ENCODE measurements at places on chromosomes 2 and 18.

GRCh38 chr2:182980115-182980514 lies 58.1 kb downstream of the NCKAP1 start:
- peak; percentile 19 for DNase-seq

GRCh38 chr2:71897836-71898235 lies 249.8 kb downstream of the CYP26B1 start:
- no peak for DNase-seq

DNA sequence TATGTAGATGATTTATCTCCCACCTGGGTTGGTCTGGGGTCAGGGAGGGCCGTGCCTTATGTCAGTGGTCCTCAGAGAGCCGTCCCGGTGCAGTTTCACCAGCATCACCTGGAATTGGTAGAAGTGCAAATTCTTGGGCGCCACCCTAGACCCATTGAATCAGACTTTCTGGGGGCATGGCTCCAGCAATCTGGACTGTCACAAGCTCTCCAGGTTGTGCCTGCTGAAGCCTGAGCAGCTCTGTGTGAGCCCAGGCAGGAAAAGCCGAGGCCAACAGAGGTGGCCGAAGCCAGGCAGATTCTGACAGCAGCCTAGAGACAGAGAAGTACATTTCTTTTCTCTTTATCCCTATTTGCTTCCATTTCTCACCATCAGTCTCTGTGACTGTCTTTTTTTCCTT lies 98.4 kb upstream of the SEC11C start:
- no peak for DNase-seq

GRCh38 chr2:195338856-195339255 lies 318.2 kb upstream of the SLC39A10 start:
- no peak for DNase-seq

GRCh38 chr18:36459786-36460185 lies 162.3 kb downstream of the FHOD3 start:
- DNase-seq: no peak

- DNase-seq: no peak
Observed at GRCh38 chr2:233033672-233034071, 1.2 kb downstream of the NEU2 start.

- DNase-seq: peak; percentile 72
Observed at GRCh38 chr2:85933753-85934594, 45.2 kb upstream of the ST3GAL5 start.

GRCh38 chr2:80499095-80499494 lies 194.5 kb upstream of the LRRTM1 start:
- peak; percentile 36 for DNase-seq

GRCh38 chr18:79612291-79613108 lies 67.1 kb upstream of the CTDP1 start:
- DNase-seq: no peak

DNA sequence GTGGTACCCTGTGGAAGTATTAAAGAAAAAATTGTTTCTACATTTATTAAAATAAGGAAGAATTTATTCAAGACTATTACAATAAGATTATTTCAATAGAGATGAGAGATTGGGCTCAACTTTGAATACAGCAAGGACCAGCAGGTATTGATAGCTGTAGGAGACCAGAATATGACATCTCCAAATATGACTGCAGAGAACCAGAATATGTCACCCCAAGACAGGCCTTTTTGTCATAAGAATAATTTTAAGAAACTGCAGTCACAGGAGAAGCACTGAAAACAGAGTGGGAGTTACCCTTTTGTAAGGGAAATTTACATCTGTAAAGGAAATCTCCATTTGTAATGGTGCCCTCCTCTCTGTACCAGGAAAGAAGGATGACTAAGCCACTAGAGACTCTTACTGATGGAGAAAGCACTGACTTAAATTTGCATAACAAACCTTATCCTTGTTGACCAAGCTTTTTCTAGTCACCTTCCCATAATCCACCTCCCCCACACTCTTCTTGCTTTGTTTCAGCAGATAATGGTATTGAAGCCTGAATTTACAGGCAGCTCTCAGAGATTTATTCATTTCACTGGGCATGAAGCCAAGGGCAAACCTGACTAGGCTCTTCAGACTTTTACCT lies 145.1 kb upstream of the RMP24 start:
- no peak for DNase-seq

GRCh38 chr2:88126772-88127637 lies 857 bp downstream of the FABP1 start:
- DNase-seq: no peak

GRCh38 chr2:16325016-16325975 lies 340.3 kb downstream of the CYRIA start:
- DNase-seq: no peak

GRCh38 chr2:29741132-29741531 lies 180.3 kb downstream of the ALK start:
- DNase-seq: no peak

GRCh38 chr2:188292348-188293239 lies 920 bp downstream of the GULP1 start:
- DNase-seq: peak; percentile 66

DNA sequence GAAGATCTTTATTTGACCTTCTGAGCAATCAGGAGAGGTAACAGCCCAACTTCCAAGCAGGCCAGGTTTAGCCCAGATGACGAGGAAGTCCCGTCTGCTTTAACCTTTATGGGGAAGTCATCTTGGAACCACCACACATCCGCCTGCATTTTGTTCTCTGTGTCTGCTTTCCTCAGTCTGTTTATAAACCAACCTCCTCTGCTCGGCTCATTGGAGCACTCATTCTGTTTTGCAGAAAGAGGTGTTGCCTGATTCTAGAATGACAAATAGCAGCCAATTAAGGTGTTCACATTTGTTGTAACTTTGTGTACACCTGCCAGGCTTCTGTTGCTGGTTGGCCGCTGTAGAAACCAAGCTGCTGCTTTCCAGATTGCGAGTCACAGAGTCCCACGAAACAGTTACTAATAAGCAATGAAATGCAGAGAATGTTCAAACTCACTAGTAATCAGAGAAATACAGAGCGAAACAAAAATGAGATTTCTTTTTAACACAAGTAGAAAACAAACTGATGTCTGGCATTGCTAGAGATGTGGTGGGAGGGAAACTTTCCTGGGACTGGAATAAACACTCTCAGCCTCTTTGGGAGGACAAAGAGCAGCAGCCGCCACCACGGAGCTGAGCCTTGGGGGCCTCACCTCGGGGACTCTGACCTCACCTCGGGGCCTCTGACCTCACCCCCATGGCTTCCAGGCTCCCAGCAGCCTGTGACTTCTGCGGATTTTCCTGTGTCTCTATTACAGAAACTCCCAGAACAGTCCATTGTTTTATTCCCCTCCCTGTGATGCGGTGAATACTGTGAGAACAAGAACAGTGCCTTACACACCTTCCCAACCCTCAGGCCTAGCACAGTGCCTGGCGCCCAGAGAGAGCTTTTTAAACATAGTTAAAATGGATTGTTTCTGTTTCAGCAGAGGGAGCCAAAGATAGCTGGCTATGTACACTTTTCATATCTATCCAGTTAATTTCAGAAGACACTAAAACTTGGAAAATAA lies 64.0 kb downstream of the MBP start:
- DNase-seq: no peak

DNA sequence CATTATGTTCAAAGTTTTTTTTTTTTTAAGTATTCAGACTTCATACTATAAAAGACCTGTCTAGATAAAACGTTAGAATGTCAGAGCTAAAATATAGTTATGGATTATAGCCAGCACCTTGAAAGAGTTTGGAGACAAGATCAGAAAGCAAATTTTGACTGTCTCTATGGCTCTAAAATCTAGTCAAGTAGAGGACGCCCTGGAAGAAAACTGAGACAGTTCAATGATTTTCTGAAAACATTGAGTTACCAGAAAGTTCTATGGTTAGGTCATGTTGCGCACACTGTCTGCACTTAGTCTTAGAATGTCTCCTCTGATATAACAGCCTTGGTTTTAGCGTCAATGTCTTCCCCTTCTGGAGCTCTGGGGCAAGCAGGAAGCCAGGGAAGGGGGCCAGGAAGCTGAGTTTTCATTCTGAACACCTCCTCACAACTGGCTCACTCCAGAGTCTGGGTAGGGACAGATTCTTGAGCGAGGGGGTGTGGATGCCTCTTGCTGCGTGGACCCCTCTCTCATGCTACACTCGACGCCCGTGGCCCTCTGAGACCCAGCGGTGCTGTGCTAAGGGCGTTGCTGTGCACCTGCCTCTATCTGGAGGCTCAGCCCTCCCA lies 99.5 kb downstream of the RNF144A start:
- DNase-seq: no peak

DNA sequence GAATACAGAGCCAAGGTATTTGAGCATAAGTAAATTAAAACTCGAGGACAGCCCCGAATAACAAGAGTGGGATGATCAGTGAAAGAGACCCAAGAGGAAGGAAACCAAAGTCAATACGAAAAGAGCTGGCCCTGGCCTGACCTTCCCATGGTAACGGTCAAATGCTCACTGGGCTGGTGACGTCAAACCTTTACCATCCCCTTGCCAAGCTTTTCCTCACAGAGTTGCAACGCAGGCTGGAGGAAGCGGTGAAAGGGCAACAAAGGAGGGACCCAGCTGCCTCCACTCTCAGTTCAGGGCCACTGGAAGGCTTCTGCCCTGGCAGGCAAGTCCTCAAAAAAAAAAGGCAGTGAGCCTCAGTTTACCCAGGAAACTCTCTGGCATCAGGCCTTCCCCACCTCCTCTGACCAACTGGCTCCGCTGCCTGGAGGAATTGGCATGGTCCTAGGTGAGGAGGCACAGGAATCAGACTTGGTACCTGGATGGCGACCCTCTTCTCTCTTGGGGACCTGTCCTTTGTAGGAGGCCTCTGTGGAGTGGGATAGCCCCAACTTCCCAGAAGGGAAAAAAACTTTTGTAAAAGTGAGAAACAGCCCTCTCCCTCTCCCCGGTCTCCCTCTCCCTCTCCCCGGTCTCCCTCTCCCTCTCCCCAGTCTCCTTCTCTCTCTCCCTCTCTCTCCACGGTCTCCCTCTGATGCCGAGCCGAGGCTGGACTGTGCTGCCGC lies 212.4 kb downstream of the ANAPC1 start:
- DNase-seq: no peak

DNA sequence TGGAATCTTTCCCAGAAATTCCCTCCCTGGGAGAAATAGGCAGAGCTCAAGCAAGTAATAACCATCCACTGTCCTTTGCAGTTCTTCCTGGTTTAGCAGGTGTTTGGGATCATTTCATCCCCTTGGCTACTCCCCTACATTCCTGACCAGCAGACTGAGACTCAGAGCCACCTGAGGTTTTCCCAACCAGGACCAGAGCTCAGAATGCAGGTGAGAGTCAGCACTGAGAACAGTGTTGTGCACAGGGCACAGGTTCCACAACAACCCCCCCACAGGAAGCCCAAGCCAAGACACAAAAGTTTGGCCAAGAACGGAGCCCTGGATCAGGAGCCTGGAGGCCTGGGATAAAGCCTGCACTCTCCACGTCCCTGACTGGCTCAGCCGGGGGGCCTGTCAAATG lies 21.0 kb upstream of the LOXHD1 start:
- no peak for DNase-seq

DNA sequence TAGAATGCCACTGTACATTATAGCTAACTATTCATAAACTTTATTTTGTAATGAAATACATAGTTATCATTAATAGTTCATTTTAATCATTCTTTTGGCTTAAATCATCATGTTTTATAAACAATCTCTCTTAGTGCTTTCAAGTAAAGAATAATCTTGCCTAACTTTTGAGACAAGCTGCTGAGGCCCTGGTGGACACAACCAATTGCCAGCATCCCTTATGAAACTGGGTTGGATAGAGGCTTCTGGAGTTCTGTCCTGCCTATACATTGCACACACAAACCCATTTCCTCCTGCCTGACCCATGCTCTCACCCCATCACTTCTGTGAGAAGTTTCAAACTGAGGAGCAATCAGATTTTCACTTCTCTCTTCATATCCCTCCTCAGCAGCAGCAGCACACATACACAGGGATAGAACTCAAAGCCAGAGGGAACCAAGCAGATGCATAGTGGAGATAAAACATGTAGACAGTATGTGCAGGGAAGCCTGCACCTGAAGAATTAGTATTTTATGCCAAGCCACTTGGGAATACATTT lies 450.0 kb upstream of the SLC14A2 start:
- DNase-seq: no peak

- no peak for DNase-seq
Observed at GRCh38 chr2:37287966-37288365, 36.7 kb downstream of the PRKD3 start.

- no peak for DNase-seq
Observed at GRCh38 chr2:138155304-138155703, 191.0 kb downstream of the HNMT start.

GRCh38 chr2:120460511-120460910 lies 114.6 kb downstream of the INHBB start:
- DNase-seq: no peak

- DNase-seq: no peak
Observed at GRCh38 chr18:28091197-28091596, 85.7 kb downstream of the CDH2 start.
